Daoy (cell line): ENCODE measurements at places on chromosomes 1 and 21. TPM values are rescaled to one million over a fixed set of nuclear protein-coding genes. Genes with fewer than 3 reads are reported as not detected.

GRCh38 chr1:223197923-223198627, 55.0 kb upstream of the TLR5 start:
- no peak for DNase-seq

- DNase-seq, result no peak
These were observed 4.2 kb downstream of the STXBP3 start for GRCh38 chr1:108750476-108751181.

DNA sequence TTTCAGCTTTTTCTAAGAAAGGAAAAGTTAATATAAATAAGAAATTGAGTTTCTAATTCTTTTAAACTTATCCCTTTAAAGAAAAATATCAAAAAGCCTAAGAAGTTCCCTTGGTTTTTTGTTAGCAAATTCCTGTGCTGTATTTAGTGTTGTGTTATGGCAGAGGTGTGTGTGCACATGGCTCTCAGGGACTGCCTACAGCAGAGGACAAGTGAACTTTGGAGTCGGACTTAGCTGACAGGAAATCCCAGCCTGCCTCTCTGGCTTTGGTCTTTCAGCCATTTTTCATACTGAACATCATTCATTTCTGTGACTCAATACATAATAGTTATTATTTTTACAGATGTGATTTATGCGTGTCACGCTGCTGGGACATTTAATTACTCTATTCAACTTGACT, 149.6 kb downstream of the FMN2 start:
- DNase-seq, result no peak

The POLR3GL gene
- total RNA-seq, result 9.0 and 12.6 TPM in 2 replicates
